ENCODE measurements at places on chromosomes 16 and 17. TPM values are rescaled to one million over a fixed set of nuclear protein-coding genes. Genes with fewer than 3 reads are reported as not detected.

Gene SLC52A1
- not detected for total RNA-seq

DNA sequence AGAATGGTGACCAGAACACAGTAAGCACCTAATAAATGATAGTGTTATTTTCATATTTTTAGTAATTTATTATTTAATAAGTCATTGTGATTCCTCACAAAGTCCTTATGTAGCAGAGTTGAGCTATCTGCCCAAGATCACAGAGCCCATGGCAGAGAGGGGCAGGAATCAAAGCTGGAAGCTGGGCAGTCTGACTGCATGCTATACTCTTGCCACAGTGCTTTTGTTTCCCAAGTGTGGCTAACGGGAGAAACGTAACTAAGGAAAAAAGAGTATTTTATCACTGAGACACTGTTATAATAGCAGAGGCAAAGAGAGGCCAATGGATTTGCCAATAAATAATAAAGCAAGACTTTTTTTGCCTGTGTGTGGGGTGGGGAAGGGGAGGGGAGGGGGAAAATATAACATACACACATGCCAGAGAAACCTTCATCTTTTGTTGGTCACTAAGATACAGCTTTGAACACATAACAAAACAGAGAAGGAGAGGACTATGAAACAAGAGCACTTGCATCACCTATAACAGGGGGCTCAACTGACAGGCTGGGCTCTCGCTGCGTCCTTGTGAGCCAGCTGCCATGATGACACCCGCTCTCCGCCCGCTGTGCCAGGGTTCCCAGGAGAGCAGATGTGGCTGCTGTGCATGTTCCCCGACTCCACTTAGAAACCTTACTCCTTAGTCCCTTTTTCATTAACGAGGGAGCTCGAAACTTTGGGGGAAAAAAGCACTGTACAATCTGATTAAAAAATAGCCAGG, 10.1 kb downstream of the CSNK2A2 start:
- DNase-seq: no peak
- H3K27me3 ChIP-seq: no peaks in the 10 kb centered on the region
- no peak overlapping the region for H3K27ac ChIP-seq

DNA sequence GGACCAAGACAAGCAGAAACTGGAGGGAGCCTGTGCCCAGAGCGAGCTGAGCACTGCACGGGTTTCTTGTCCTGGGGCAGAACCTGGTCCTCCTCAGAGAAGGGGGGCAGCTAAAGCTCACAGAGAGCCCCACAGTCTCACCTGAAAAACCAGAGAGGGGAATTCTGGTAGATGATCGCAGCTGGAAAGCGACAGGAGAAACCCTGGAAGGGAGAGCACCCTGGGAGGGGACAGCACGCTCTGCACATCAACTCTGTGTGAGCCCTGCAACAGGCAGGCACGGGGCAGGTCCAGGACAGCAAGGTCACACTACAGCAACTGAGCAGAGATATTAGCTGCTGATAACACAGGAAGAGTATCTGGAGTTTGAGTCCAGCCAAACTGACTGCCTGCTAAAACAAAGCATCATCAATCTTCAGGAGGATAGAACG, 18.2 kb downstream of the ZCCHC14 start:
- no peak overlapping the region for H3K4me3 ChIP-seq
- H3K36me3 ChIP-seq: peaks cover 9% of the 10 kb centered on the region
- DNase-seq: no peak
- H3K27ac ChIP-seq: no peak overlapping the region
- H3K4me1 ChIP-seq: peaks cover 46% of the 10 kb centered on the region
- H3K27me3 ChIP-seq: peaks cover 2% of the 10 kb centered on the region

Gene UQCRC2
- total RNA-seq: 187 TPM

DNA sequence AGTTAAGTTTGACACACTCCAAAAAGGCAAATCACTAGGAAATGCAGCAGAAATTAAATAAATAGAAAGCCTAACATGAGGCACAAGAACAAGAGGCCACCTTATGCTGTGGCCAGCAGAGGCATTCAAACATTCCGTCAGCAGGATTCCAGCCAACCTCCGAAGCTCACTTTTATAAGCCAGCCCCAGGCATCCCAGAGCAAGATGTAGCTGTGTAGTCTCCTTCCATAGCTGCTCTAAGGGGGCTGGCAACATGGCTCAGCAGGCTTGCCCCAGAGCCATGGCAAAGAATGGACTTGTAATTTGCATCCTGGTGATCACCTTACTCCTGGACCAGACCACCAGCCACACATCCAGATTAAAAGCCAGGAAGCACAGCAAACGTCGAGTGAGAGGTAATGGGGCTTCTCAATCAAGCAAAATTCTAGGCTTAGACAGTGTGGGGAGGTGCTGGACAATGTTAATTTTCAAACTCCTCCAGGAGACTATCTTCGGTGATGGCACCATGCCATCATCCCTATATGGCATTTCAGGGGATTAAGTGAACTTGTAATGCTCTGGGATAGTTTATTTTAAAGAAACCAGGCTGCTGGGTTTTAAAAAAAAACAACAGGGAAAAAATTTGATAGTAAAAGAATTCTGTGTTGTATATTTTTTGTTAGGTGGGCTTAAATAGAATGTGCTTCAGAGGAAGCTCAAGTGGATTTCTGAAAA, at the start of gene CLEC3A:
CLEC3A (plus strand) TSS at position 202 of the 714 bp plus-strand sequence; CDS start at position 281, 79 bp downstream.
- no peak for DNase-seq
- no peak within 1 kb of the TSS for H3K27ac ChIP-seq
- peaks cover 30% of the 10 kb centered on the region for H3K27me3 ChIP-seq
- H3K4me3 ChIP-seq: no peak within 1 kb of the TSS

DNA sequence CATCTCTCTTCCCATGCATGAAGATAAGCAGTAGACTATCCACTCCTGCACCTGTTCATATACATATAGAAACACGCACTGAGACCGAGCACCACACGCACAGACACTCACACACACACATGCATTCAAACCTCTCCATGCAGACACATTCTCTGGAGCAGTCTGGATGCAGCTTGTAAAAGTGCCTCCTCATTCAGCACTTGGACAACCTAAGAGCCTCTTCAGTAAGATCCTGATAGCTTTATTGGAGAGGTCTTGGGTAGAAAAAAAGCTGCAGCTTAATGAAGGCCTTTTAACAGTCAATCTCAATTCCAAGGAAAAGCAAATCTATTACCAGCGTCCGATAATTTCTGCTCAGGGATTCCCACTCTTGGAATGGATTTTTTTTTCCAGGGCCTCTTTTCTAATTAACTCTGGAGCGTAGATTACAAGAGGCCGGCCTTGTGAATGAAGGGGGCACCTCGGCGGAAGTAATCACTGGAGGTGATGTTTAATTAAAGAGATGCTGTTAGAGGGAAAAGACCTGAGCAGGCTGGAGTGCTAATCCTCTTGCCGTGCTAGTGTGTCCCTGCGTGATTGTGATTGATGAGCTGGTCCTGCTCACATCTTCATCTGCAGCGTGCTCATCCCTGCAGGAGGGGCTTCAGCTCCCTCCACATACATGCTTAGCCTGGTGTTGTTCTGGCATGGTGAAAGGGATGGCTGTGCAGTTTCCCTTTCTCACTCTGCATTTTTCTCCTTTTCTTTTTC, 155.1 kb downstream of the RBFOX1 start:
- H3K36me3 ChIP-seq: no peaks in the 10 kb centered on the region
- H3K27ac ChIP-seq: no peak overlapping the region
- H3K4me1 ChIP-seq: no peaks in the 10 kb centered on the region
- DNase-seq: no peak

Measured in naive thymus-derived CD8-positive, alpha-beta T cell (primary cell).